ENCODE measurements at places on chromosomes 12 and 14.
A peak's percentile ranks its signal among the peaks of the same experiment; 100 is the strongest.

- no peak for DNase-seq
Measured at GRCh38 chr12:110576504-110576903, 6.6 kb downstream of the PPTC7 start.

DNA sequence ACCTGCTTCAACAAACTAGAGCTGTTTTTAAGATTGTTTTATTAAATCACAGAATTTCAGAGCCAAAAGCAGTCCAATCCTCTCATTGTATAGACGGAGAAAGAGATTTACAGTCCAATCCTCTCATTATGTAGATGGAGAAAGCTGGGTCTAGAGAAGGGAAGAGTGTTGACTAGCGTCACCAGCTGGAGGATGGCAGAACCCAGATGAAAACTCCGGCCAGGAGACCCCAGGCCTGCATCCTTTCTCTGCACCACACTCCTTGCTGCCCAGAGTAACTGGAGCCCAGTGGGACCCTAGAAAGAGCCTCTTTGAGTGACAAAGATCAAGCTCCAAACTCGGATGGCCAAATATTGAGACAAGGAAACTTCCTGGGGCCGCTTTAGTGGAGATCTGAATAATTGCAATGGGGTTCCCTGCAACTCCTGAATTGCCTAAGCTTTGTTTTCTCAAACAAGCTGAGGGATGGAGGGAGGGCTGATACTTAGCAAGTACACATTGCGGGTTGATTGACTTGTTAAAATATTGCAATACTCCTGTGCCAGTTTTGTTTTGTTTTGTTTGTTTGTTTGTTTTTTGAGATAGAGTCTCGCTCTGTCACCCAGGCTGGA lies 12.5 kb downstream of the AMDHD1 start:
- DNase-seq: no peak

DNA sequence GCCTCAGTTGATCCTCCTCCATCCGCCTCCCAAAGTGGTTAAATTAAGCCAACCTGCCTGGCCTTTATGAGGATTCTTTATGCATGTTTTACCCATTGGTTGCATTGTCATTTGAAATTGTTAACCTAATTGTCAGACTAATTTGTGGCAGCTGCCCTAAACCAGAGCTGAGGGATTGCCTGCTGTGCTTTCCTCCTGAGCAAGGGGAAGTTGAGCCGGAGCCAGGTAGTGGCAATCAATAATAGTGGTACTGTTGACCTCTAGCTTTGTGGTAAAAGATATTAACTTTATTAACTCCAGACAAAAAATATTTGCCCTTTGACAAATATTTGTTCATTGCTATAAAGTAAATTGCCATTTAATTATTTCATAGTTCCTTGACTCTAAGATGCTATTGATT lies 5.6 kb upstream of the HEBP1 start:
- no peak for DNase-seq

DNA sequence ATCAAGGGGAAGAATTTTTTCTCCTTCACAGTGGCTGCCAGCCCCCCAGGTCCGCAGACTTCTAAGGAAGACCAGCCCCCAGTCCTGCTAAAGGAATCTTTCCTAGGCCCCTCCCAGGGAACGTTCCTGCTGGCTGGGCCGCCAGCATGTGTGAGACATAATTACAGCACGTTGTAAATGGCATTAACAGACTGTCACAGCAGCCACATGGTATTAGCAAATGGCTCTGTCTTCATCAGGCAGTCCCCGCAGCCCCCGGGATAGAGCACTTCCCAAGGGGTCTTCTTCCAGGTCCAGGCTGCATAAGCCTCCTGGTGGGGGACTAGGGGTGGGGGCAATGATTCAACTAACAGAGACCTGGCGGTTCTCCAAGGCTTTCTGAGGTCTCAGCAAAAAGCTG lies 34.9 kb upstream of the FAM222A start:
- peak; percentile 79 for DNase-seq

GRCh38 chr12:21337453-21337852 lies 2.7 kb upstream of the SLCO1A2 start:
- DNase-seq: no peak

DNA sequence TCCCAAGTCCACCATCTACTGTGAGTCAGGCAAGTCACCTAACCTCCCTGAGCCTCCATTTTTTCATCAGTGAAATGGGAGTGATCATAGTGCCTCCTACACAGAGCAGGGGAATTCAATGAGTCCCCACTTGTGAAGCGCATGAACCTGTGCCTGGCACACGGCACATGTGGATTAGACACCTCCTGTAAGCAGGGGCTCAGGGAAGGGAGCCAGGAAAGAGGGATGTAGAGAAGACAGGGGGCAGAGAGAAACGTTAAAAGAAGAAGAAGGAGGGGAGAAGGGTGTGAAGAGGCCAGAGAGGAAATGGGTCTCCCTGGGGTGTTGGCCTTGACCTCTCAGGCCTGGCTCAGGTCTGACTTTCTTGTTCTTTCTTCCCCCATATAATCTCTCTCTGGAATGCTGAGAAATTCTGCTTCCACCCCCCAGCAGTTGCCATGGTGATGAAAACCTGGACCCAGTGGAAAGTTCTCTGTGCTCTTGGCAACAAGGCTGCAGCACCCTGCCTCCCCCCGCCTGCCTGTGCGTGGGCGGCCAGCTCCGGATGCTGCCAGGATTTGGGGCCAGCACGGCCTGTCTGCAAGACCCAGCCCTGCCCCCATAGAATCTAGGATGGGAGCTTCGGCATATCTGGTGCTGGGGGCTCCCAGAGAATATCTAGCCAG lies 94.5 kb downstream of the CALM1 start:
- peak; percentile 33 for DNase-seq

GRCh38 chr12:34597548-34598351 lies 575.5 kb downstream of the ALG10 start:
- DNase-seq: peak; percentile 4

DNA sequence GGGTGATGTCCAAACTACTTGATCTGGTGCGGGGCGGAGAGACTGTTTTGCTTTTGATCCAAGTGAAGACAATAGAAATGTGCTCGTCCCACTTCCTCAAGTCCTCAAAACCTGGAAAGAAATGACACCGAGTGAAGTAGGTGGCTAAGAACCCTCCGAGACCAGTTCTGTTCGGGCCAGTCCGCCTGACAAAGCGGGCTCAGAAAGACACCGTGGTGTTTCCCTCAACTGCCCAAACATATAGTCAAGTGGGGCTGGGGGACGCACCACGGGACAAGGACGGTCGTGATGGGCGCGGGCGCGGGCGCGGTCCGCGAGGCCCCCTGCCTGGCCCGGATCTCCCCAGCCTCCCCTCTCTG lies 1.6 kb downstream of the PHLDA1 start:
- DNase-seq: peak; percentile 61

GRCh38 chr14:61710853-61711817 lies 15.8 kb downstream of the HIF1A start:
- DNase-seq: no peak

GRCh38 chr14:94471045-94471444 lies 5.0 kb downstream of the SERPINA9 start:
- DNase-seq: no peak

DNA sequence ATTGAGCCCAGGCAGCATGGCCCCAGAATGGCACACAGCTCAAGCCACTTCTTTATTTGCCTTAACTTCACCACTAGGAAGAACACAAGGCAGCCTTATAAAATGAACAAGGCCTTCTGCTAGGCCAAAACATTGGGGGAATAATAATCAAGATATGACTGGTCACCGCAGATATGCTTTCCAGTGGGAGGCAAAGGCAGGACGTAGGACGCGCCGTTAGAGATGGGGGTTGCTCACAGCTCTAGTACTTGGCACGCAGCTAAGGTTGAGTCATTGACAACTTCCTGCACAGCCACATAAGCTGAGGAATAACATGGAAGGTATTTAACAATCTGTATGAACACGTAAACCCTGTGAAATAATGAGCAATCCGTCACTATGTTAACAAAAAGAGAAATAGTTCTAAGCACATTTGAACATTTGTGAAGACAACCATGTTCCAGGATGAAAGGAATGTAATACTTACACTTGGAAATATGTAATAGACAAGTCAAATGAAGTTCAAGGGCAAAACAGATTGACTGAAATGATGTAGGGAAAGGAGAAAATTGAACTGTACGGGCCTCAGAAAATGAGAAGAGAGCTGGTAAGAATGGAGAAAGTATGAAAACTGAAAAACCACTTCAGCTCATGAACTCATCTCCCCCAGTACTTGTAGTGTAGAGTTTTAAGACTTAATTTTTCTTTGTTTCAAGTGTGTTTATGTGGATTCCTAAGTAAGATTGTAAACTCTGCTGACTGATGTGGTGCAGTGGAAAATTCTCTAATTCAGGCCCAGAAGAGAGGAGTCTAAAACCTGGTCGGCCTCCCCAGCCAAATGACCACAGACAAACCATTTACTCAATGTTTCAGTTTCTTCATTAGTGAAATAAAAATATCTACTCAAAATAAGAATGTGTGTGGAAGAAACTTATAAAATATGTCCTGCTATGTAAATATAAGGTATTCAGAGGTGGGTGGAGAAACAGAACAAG lies 59.3 kb upstream of the CCDC91 start:
- DNase-seq: no peak

DNA sequence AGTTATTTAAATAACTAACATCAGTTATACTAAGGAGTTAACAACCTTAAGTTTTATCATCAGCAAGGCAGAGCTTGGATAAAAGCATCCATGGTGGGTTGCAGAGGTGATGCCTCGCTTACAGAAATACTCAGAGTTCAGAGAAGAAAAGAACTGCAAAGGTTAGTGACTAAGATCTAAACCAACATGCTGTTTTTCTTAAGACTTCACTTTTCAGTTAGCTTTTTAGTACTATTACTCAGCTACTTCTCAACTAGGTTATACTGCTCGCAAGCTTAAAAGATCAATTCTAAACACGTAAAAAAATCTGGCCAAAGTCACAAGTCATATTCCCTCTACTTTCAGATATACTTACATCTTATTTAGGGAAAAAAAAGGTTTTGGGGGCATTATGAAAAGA lies 2.8 kb downstream of the PPP1CC start:
- no peak for DNase-seq

GRCh38 chr14:24673534-24674203 lies 39.7 kb upstream of the GZMB start:
- no peak for DNase-seq

- no peak for DNase-seq
Measured at GRCh38 chr12:114711689-114712152, 27.7 kb upstream of the TBX3 start.

GRCh38 chr12:124501112-124501561 lies 66.3 kb downstream of the NCOR2 start:
- DNase-seq: no peak

- DNase-seq: no peak
Measured at GRCh38 chr12:15933751-15934150, 22.6 kb downstream of the DERA start.

GRCh38 chr12:20205854-20206253 lies 162.5 kb upstream of the PDE3A start:
- no peak for DNase-seq

DNA sequence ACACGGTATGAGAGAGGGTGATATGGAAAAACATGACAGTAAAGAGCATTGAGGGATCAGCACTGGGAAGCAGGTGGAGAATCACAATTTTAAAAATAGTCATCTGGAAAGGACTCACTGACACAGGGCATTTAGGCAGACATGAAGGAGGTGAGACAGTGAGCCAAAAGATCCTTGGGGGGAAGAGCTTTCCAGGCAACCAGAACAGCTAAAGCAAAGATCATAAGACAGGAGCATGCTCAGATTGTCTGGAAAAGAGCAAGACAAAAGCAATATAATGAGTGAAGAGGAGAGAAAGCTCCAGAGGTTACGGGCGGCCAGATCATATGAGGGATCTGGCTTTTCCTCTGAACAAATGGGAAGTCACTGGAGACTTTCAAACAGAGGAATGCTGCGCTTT lies 63.9 kb downstream of the DENND5B start:
- DNase-seq: no peak

DNA sequence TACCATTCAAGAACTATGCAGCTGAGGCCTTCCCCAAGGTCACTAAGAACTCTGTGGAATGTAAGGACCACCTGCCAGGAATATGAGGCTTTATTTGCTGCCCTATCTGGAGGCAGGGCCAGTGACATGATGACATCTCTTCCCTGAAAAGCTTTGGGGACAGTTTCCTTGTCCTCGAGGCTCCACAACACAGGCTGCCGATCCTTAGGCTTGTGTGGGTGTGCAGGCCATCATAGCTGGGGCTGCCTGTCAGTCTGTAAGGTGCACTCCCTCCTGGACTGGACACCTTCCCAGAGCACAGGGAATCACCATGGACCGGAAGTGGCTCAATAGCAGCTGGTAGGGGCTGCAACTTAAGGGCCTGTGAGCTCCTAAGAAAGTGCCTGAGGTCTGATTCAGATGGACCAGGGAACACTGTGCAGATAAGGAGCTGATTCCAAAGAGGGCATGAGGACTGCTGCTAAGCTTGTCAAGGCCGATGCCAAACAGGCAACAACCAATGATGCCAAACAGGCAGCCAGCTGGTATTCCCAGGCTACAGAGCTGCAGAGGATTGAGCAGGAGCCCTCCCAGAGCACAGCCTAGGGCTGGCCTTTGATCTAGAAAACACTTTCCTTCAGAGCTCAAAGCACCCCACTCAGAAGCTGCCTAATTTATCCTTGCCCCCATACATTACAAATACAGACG lies 84.3 kb downstream of the CRACR2A start:
- DNase-seq: no peak

DNA sequence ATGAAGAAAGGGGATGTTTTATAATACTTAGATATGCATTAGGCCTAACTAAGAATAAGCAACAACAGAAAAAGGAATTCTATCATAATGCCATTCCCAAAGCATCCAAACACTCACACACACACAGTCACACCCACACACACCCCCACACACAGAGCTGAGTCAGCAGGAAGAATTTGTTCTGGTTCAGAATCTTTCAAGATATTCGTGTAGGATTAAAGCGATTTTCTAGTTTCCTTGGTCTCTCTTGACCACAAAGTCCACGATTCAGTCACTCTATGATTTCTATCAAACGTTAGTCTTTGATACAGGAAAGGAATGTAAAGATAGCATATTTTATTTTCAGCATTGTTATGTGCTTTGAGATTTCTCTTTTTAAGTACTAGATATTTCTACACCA lies 382.6 kb upstream of the DCN start:
- DNase-seq: no peak

GRCh38 chr12:24769682-24770081 lies 179.2 kb downstream of the BCAT1 start:
- no peak for DNase-seq

DNA sequence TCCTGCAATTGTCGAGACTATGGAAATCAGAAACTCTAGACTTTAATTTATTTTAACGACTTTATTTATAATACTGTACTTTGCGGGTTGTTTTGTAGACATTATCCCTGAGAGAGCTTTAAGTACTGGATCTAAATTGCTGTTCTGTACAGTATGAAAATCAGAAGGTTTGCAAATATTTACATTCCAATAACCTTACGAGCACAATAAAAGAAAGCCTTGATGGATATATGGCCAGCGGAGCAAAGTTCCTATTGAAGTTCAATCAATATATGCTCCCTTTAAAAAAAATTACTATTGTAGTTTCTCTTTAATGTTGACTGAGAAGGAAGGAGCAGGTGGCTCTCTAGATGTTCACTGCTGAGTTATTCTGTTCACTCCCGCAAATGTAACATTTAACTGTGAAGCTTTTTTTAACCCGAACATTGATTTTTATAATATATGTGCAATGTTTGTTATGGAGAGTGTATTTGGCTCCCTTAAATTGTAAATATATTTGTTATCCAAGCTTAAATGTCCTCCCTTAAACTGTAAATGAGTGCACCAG lies 235.3 kb downstream of the PLCZ1 start:
- DNase-seq: no peak

Measured in D341Med (cell line).